ENCODE measurements at places on chromosomes 16 and 17.

GRCh38 chr17:81814748-81815645, 11.0 kb downstream of the GCGR start:
- DNase-seq = no peak
- no peak overlapping the region for H3K27ac ChIP-seq
- peaks cover 4% of the 10 kb centered on the region for H3K4me1 ChIP-seq
- no peak overlapping the region for H3K4me3 ChIP-seq
- H3K27me3 ChIP-seq = peaks cover under 1% of the 10 kb centered on the region

DNA sequence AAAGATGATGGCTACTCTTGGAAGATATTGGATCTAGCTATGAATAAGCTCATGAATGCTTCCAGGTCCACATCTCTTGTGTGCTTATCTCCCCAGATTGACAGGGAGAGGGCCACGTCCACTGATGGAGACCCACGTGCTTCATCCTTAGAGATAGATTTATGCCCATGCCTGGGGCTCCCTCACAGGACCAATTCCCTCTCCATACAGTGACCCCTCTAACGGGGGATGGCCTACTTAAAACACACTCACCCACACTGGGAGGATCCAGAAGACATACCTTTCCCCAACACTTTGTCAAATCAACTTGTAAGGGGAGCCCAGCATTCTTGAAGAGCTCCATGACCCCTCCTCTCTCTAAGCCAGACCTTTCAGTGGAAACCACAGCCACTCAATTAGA, 169.7 kb upstream of the CDH5 start:
- H3K4me3 ChIP-seq = no peak overlapping the region
- no peaks in the 10 kb centered on the region for H3K27me3 ChIP-seq
- no peak overlapping the region for H3K27ac ChIP-seq
- H3K4me1 ChIP-seq = no peaks in the 10 kb centered on the region

GRCh38 chr17:45740553-45741330, 43.4 kb upstream of the CRHR1 start:
- H3K4me1 ChIP-seq = no peaks in the 10 kb centered on the region
- peak; percentile 18 for DNase-seq
- H3K4me3 ChIP-seq = no peak overlapping the region

- H3K4me3 ChIP-seq = no peak overlapping the region
- no peak for DNase-seq
- H3K27me3 ChIP-seq = no peaks in the 10 kb centered on the region
- H3K4me1 ChIP-seq = no peaks in the 10 kb centered on the region
- H3K27ac ChIP-seq = no peak overlapping the region
These were observed 13.8 kb upstream of the TCF25 start for GRCh38 chr16:89859615-89860007.

DNA sequence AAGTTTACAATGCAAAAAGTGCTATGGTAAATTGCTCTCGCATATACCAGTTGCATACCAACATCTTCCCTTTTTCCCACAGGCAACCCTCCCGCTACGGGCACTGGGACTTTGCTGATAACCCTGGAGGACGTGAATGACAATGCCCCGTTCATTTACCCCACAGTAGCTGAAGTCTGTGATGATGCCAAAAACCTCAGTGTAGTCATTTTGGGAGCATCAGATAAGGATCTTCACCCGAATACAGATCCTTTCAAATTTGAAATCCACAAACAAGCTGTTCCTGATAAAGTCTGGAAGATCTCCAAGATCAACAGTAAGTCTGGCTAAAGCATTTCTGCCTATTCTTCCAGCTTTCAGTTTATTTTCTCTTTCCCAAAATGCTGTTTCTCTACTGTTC, 27.9 kb upstream of the HSBP1 start:
- no peak overlapping the region for H3K4me3 ChIP-seq
- no peak for DNase-seq
- no peak overlapping the region for H3K27ac ChIP-seq

GRCh38 chr16:22337849-22338635, 36.4 kb downstream of the CDR2 start:
- no peak for DNase-seq
- no peak overlapping the region for H3K4me3 ChIP-seq
- no peaks in the 10 kb centered on the region for H3K4me1 ChIP-seq
- H3K27me3 ChIP-seq = no peaks in the 10 kb centered on the region
- no peak overlapping the region for H3K27ac ChIP-seq
- peaks cover 13% of the 10 kb centered on the region for H3K36me3 ChIP-seq

- no peak for DNase-seq
- peaks cover 17% of the 10 kb centered on the region for H3K4me1 ChIP-seq
- H3K4me3 ChIP-seq = no peak overlapping the region
- no peak overlapping the region for H3K27ac ChIP-seq
These were observed 40.0 kb downstream of the CCDC57 start for GRCh38 chr17:82172486-82173160.

GRCh38 chr16:81543571-81543970, 99.0 kb downstream of the CMIP start:
- H3K36me3 ChIP-seq = no peaks in the 10 kb centered on the region
- H3K27me3 ChIP-seq = no peaks in the 10 kb centered on the region
- H3K27ac ChIP-seq = no peak overlapping the region
- no peaks in the 10 kb centered on the region for H3K4me1 ChIP-seq

DNA sequence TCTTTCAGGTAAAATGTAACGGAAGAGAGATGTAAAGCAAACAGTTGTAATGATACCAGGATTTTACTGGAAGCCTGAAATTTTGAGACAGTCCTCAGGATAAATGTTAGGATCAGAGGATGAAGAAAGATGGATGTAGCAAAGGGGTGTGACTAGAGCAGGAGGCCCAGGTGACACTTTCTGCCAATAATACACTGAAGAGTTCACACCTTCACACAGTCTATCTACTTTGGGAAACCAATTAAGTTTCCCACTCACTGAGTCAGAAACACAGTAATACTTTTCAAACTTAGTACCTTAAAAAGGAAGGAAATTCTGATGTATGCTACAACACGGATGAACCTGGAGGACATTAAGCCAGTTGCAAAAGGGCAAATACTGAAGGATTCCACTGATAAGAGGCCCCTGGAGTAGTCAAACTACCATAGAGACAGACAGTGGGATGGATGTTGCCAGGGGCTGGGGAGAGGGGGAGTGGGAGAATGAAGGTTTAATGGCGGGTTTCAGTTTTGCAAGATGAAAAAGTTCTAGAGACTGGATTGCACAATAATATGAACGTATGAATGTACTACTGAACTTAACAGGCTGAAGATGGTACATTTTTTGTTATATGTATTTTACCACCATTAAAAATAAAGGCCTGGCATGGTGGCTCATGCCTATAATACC, 62.3 kb downstream of the CYTH1 start:
- no peak overlapping the region for H3K4me3 ChIP-seq
- DNase-seq = no peak
- H3K27ac ChIP-seq = no peak overlapping the region
- H3K36me3 ChIP-seq = no peaks in the 10 kb centered on the region
- H3K4me1 ChIP-seq = peaks cover 34% of the 10 kb centered on the region
- no peaks in the 10 kb centered on the region for H3K27me3 ChIP-seq

- DNase-seq = no peak
- no peak overlapping the region for H3K27ac ChIP-seq
- H3K4me3 ChIP-seq = no peak overlapping the region
- H3K27me3 ChIP-seq = no peaks in the 10 kb centered on the region
These were observed 20.0 kb downstream of the HS3ST3B1 start for GRCh38 chr17:14320734-14321475.

DNA sequence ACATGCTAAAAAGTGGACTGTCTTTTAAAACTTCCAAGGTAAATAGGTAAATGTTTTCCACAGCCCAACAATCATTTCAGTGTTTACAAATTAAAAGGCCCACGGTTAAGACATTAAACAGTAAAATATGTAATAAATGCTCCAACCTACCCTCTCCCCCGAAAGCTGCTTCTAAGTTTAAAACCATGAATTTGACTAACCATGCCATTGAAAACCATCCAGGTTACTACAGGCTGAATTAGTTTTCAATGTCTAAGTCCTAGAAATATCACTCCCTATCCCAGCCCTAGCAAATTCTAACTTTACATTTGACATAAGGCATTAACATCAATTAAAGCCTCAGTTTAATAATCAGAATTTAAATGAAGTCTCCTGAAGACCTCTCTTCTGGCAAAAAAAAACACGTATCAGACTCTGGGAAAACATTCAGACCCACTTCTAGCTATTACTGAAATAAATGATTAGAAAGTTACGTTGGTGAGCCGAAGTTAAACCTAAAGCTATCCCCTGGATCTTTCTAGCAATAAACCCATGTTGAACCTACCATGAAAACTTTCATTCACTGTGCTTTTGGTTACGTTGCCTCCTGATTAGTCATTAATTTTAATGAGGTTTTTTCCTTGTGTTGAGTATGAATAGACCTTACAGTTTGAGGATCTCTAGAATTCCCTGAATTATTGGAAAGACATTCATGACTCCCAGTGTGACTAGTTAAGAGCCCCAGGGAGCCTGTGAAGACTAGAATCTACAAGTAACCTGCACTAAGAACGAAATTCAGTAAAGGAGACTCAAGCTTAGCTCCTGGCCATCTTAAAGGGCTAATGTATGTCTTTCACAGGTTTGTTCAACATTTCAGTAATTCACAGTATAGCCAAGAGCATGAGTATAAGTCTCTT, 1.7 kb upstream of the POLG2 start:
- peaks cover 55% of the 10 kb centered on the region for H3K36me3 ChIP-seq
- H3K4me3 ChIP-seq = no peak overlapping the region
- no peaks in the 10 kb centered on the region for H3K27me3 ChIP-seq
- H3K4me1 ChIP-seq = peaks cover 11% of the 10 kb centered on the region
- H3K27ac ChIP-seq = peak overlapping the region; percentile 86
- DNase-seq = peak; percentile 9

GRCh38 chr16:70703041-70703834, 17.4 kb upstream of the MTSS2 start:
- H3K27me3 ChIP-seq = no peaks in the 10 kb centered on the region
- H3K4me1 ChIP-seq = peaks cover 42% of the 10 kb centered on the region
- H3K36me3 ChIP-seq = no peaks in the 10 kb centered on the region
- no peak overlapping the region for H3K4me3 ChIP-seq
- DNase-seq = peak; percentile 47

DNA sequence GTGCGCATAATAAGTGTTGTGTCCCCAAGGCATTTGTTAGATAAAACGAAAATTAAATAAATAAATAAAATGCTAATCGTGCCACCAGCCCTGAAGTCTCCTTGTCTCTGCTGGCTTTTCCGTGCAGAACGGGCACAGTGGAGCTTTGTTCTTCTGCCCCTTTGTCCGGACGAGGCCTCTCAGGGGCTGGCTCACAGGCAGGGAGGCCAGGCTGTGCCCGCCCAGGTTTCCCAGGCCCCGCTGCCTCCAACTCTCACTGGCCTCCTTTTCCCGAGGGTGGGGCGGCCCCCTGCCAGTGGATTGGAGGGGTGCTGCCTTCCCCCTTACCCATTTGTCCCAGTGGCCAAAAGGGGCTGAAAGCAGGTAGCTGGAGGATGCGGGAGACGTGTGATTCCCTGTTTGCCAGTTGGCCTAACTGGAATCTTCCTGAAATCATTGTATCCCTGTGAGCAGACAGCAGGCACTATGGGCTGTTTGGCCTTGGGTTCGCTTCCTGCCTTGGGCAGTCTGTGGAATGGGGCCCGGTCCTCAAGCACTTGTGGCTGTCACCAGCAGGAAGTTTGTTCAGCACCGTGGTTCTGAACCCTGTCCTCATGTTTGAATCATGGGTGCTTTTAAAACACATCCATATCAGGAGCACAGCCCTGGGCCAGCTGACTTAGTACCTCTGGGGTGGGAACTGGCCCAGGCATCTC, 64.4 kb downstream of the KSR1 start:
- DNase-seq = no peak
- no peak overlapping the region for H3K4me3 ChIP-seq
- no peak overlapping the region for H3K27ac ChIP-seq

DNA sequence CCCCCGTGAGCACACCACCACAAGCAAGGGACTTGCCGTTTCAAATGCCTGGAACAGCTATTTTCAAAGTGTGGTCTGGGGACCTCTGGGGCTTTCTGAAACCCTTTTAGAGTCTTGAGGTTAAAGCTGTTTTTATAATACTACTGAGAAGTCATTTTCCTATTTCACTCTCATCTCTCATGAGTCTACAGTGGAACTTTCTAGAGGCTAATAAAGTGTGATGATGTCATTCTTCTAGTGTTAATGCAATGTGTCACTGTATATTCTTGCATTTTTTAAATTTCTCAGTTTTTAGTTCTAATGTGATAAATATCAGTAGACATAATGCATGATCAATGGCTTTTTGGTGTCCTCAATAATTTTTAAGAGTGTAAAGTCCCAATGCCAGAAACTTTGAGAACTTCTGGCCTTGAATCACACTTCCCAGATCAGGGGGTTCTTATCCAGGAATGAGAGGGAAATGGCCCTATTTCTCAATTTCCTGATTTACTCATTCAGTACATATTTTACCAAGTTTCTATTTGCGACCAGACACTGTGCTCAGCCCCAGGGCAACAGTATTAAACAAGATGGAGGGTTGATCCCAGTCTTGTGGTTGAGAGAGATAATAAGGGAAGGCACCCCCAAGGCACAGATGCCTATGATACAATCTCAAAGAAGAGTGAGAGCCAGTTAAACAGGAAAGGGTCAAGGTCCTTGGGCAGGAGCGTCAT, 444.0 kb downstream of the HS3ST3B1 start:
- H3K4me1 ChIP-seq = no peaks in the 10 kb centered on the region
- no peak overlapping the region for H3K4me3 ChIP-seq
- H3K36me3 ChIP-seq = no peaks in the 10 kb centered on the region
- H3K27ac ChIP-seq = no peak overlapping the region

- H3K36me3 ChIP-seq = no peaks in the 10 kb centered on the region
- H3K4me3 ChIP-seq = no peak overlapping the region
- no peaks in the 10 kb centered on the region for H3K4me1 ChIP-seq
- DNase-seq = no peak
- no peaks in the 10 kb centered on the region for H3K27me3 ChIP-seq
These were observed 68.2 kb downstream of the SIAH1 start for GRCh38 chr16:48317026-48317425.

DNA sequence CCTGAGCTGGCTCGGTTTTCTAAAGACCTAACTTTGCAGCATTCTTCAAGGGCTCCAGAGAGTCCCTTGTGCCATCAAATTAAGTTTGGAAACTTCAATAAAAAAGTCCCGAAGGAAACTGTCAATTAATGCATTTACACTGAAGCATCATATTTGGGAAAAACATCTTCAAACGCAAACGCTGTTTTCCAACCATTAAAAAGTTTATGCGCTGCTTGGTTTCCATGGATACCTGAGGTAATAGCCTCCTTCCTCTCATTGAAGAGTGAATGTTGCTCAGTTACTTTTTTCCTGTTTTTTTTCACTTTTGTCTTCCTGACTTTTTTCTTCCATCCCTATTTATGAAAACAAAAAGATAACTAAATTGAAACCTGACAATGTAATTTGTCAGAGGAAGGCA, 399.1 kb downstream of the MAF start:
- H3K4me1 ChIP-seq = no peaks in the 10 kb centered on the region
- no peak for DNase-seq
- H3K27ac ChIP-seq = no peak overlapping the region
- no peaks in the 10 kb centered on the region for H3K36me3 ChIP-seq
- no peaks in the 10 kb centered on the region for H3K27me3 ChIP-seq
- no peak overlapping the region for H3K4me3 ChIP-seq

- H3K36me3 ChIP-seq = no peaks in the 10 kb centered on the region
- no peak overlapping the region for H3K4me3 ChIP-seq
- H3K4me1 ChIP-seq = peaks cover 8% of the 10 kb centered on the region
- no peaks in the 10 kb centered on the region for H3K27me3 ChIP-seq
- no peak overlapping the region for H3K27ac ChIP-seq
- DNase-seq = no peak
These were observed 76.9 kb downstream of the NF1 start for GRCh38 chr17:31171701-31172100.

- no peak for DNase-seq
- H3K4me3 ChIP-seq = no peak overlapping the region
- no peaks in the 10 kb centered on the region for H3K36me3 ChIP-seq
- no peaks in the 10 kb centered on the region for H3K27me3 ChIP-seq
- H3K4me1 ChIP-seq = no peaks in the 10 kb centered on the region
These were observed 49.3 kb upstream of the CACNG4 start for GRCh38 chr17:66915204-66915611.

Data from cardiac muscle cell (in vitro differentiated cells and primary cell).